ENCODE measurements at places on chromosomes 3 and 15. TPM values are rescaled to one million over a fixed set of nuclear protein-coding genes. Genes with fewer than 3 reads are reported as not detected.

GRCh38 chr3:43206105-43206504 is 80.2 kb upstream of the SNRK start:
- no peak for DNase-seq

PLEKHO2 gene
- 11.1 TPM for total RNA-seq

GRCh38 chr15:101210466-101210865 is 41.4 kb downstream of the CHSY1 start:
- DNase-seq, result no peak

GRCh38 chr15:37619358-37620042 is 314.9 kb upstream of the TMCO5A start:
- no peak for DNase-seq

Data from Panc1 (cell line).